Activated CD4-positive, alpha-beta memory T cell treated with anti-CD3 and anti-CD28 coated beads, Interleukin-2, amount 10 ng/mL, durations not matched to agents 7 days and 5 days (primary cell): ENCODE measurements at places on chromosomes 12 and 14. TPM values are rescaled to one million over a fixed set of nuclear protein-coding genes. Genes with fewer than 3 reads are reported as not detected.

AMN gene
- 0.20 TPM for total RNA-seq

PPP1R1A gene
- not detected for total RNA-seq

AMHR2 gene
- total RNA-seq = not detected

MIA2 gene
- total RNA-seq = 30.8 TPM

RTN1 gene
- total RNA-seq = not detected

KLRD1 gene
- 1.1 TPM for total RNA-seq

CYP27B1 gene
- total RNA-seq = 4.3 TPM

CHGA gene
- not detected for total RNA-seq

FANCM gene
- total RNA-seq = 12.7 TPM

ACRBP gene
- 1.8 TPM for total RNA-seq

PIK3C2G gene
- total RNA-seq = not detected

NUAK1 gene
- not detected for total RNA-seq

ADAM21 gene
- not detected for total RNA-seq

ADSS1 gene
- 0.98 TPM for total RNA-seq

SLC10A1 gene
- total RNA-seq = not detected

SAMD15 gene
- not detected for total RNA-seq

PPM1H gene
- not detected for total RNA-seq

SDS gene
- total RNA-seq = not detected

KRT78 gene
- total RNA-seq = not detected

SLC17A8 gene
- total RNA-seq = not detected

ARMH4 gene
- not detected for total RNA-seq

LRTM2 gene
- total RNA-seq = not detected

CACNA2D4 gene
- 23.6 TPM for total RNA-seq

MUCL1 gene
- total RNA-seq = not detected
